Caudate nucleus (tissue), 63 donors: ENCODE measurements at places on chromosomes 16 and 17.
A peak's percentile ranks its signal among the peaks of the same experiment; 100 is the strongest.

DNA sequence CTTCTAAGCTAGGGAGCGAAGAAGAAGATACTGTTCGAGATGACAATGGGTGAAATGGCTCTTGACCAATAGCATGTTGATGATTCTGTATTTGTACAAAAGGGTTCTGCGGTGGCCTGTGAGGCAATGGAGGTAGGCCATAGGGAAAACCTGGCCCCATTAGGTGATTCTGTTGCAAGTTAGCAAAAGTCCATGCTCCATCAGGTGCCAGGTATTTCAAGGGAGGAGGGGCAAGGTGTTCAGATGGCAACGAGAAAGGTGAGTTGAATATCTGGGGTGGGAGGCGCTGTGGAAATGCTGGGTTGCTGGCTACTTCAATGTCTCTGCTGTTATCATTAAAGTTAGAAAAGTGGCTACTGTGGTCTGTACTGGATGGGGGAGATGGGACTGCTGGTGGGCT is 62.8 kb downstream of the CACNG1 start:
- DNase-seq: no peak

DNA sequence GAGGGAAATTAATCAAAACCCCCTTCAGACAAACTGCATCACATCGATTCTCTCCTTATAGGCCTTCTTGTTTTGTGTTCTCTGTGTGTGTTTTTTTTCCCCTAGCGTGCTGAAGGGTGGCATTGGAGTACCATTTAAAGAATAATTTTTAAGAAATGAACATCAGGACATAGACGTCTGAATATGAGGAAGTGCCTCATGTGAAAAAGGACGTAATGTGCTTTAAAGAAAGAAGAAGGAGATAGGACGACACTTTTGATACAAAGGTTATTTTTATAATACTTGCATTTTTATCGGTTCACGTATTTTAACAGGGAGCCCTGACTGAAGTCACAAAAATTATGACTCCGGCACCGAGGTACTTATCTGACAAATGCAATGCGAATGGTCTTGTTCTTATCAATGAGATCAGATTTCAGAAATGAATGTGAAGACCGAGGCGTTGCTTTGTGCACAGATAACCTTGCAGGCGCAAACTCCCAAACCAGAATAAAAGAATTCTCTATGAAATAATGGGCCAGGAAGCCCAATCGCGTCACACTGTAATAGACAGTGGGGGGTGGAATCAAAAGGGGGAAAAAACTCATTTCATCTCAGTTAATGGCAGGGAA is 606.3 kb downstream of the MAF start:
- DNase-seq: no peak

DNA sequence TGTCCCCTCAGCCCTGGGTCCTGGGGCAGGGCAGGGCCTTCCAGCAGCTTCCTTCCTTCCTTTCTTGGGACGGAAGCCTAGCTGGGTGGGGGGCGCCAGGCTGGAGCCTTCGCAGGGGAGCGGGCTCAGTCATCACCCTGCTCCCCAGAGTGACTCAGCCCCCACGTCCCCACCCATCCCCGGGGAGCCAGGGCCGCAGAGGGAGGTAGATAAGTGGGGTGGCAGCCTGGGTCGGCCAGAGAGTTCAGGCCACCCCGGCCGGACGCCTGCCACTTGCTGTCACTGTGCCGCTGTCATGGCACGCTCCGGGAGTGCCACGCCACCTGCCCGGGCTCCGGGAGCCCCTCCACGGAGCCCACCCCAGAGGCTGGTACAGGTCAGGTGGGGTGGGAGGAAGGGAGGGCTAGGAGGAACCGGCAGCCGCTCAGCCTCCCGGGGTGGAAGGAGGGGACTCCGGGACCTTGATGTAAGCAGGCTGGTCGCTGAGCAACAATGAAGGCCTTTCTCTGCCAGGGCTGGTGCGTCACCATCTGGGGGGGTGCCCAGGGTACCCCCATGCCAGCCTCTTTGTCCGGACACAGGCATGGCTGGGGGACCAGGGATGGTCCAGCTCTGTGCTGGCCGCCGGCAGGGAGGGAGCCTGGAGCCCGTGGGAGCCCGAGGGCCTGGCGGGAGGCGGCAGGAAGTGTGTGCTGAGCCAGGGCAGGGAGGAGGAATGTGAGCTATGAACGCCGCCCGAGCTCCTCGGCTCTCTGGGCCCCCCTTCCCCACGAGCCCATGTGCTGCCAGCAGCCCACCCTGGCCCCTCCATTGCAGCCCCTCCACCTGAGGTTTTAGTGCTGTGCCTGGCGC is 6.6 kb downstream of the NHERF2 start:
- DNase-seq: peak; percentile 85

GRCh38 chr17:33506889-33507650 is 214.0 kb upstream of the ASIC2 start:
- no peak for DNase-seq

DNA sequence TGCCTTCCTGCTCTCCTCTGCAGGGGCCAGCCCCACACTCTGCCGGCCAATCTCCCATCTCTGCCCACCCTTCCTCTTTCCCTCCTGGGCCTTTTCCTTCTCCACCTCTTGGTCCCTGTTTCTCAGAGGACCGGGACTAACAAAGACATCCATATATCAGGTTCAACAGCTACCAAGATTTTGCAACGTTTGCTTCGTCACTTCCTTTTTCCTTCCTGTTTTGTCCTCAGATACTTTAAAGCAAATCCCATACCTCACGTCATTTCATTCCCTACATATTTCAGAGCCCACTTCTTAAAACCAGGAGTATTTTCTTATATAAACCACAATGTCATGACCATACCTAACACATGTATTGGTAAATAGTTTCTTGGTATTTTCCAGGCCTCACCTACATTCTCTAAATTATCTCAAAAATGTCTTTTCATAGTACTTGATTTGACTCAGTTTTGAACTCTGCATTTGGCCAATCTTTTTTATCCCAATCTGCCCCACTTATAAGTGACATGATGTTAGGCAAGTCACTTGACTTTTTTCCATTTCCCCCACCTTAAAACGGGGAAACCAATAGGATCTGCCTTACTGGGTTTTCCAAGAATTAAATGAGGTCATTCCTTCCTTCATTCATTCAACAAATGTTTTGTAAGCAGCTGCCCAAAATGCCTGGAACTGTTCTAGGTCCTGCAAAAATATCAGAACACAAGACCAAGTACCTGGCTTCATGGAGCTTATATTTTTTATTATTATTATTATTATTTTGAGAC is 7.2 kb upstream of the USP10 start:
- DNase-seq: no peak

- DNase-seq: no peak
These were observed 122.6 kb upstream of the FOXF1 start for GRCh38 chr16:86387468-86388440.

DNA sequence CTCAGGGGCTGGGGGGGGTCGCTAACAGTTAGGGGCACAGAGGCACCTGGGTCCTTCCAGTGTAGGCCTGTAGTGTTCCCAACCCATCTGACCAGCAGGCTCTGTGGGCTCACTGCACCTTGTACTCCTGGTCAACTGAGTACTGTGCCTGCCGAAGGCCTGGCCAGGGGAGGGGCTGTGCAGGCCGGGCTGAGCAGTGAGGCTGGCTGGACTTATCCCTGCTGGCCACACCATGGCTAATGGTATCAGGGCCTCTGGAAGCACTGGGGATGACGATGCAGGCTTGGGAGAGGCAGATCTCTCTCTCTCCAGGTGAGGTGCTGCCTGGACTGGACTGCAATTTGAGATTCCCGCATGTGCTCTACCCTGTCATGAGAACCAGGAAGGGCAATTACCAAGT is 58.9 kb upstream of the SDK2 start:
- DNase-seq: no peak

- no peak for DNase-seq
These were observed 66.8 kb downstream of the CMIP start for GRCh38 chr16:81511371-81511770.

- no peak for DNase-seq
These were observed 583 bp upstream of the COX6A2 start for GRCh38 chr16:31428638-31429247.

DNA sequence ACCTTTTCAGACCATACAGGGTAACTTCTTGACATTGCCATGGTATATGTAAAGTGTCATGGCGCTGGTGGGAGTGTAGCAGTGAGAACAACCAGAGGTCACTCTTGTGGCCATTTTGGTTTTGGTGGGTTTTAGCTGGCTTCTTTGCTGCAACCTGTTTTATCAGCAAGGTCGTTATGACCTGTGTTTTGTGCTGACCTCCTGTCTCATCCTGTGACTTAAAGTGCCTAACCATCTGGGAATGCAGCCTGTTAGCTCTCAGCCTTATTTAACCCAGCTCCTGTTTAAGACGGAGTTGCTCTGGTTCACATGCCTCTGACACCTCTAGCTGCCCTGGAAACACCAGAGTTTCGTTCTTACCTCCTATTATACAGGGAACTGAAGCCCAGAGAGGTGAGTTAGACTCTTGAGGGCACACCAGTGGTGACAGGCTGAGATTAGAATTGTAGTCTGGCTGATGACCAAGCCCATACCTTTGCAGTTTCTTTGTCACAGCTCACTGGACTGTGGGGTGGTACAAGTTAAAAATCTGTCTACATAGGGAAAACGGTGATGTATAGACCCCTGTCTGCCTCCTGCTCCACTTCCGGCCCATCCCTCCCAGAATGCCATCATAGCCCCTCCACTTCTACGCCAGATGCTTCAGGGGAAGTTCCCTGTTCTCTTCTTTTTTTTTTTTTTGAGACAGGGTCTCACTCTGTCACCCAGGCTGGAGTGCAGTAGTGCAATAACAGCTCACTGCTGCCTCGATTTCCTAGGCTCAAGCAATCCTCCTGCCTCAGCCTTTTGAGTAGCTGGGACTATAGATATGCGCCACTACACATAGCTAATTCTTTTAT is 21.0 kb downstream of the KSR1 start:
- no peak for DNase-seq

GRCh38 chr16:20938426-20938825 is 37.9 kb downstream of the LYRM1 start:
- DNase-seq: no peak

DNA sequence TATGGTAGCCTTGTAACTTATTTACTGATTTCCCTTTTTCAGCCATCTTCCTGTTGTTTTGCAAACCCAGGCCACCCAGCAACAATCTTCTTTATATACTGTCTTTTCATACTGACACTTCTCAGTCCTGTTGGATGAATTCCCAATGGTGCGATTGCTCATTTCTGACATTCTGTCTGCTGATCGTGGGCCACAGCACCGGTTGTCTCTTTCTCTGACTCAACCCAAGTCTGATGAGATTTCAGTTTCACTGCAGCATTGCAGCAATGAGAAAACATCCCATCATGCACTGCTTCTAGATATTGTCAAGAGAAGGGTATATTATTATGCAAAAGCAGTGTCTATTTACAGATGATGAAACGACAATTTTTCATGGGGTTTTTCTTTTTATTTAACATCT is 349.2 kb upstream of the HSBP1 start:
- no peak for DNase-seq

GRCh38 chr17:75785016-75785890 is 647 bp downstream of the UNK start:
- DNase-seq: peak; percentile 83

DNA sequence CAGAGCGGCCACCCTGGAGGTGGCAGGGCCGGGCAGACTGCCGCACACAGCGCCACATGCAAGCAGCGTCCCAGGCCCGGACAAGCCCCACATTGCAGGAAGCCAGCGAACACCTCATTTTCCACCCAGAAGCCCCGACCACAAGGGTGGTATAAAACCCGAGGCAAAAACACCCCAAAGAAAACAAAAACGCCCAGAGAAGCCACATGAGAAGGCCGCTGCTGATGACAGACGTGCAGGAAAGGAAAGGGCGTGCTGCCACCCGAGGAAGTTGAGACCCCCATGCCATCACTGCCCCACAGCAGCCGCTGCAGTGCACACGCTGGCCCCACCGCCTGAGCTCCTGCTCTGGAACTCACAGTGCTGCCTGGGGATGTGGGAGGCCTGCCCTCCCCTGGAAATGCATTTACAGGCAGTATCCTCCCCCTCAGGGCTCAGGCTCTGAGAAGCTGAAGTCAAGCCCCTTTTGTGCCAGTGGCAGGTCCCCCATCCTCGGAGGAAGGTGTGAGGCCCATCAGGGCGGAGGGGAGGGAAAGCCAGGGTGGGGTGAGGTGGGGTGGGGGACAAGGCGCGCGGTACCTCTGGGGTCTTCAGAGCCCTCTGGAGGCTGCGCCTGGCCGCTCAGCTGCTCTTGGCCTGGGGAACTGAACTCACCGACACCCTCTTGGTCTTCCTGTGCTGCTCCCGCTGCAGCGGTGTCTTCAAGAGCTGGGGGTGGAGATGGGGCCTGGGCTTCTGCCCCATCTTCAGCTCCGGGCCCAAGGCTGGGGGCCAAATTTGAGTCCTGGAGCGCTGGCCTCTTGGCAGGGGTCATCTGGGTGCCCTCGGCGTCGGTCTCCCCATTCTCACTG is 62.0 kb downstream of the IL21R start:
- DNase-seq: no peak

GRCh38 chr16:27214084-27214961 is 11.0 kb downstream of the KDM8 start:
- no peak for DNase-seq

DNA sequence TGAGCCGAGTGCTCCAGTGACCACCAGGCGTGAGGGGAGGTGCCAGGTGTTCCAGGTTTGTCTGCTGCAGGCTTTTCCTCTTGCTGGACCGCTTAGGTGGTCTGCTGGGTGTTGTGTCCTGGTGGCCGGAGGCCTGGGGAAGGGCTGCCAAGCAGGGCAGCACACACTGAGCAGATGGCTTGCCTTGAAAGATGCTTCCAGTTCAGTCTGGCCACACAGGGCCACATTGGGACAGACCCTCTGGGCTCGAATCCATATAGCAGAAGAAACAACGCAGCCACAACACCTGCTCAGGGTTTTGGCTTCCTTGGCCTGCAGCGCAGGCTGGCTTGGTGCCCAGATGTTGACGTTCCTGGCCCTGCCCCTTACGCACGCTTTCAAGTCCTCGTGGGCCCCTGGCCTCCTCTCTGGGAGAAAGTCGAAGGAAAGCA is 24.8 kb downstream of the GINS2 start:
- DNase-seq: peak; percentile 65

GRCh38 chr16:49883076-49884014 is 27.4 kb upstream of the ZNF423 start:
- no peak for DNase-seq

- DNase-seq: no peak
These were observed 205.4 kb downstream of the CCDC182 start for GRCh38 chr17:57539529-57540301.

GRCh38 chr17:59802160-59802559 is 90.6 kb downstream of the TUBD1 start:
- DNase-seq: no peak

DNA sequence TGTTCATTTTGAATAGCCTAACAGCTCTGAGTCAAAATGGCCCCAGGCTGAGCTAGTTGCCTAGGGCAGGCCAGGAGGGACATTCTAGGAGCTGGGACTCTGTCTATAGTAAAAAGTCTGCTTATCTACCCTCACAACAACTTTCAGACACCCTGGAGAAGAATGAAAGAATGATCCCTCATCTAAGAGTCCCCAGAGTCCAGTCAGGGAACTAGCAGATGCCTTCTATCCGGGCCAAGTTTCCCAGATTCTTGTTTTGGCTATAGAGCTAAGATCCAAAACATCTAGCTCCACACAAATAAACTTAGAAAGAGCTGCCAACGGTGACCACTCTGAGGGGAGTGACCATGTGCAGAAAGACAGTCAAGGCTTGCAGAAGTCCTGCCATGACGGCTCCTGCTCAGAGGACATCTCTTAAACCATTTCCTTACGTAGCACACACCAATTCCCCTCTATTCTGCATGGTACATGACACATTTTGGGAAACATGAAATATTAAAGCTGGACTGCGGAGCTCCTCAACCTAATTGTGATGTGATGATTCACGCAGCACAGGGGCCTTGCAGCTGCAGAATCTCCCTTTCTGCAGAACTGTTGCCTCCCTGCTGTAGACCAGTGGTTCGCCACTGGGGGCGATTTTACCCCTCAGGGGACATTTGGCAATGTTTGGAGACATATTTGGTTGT is 24.2 kb downstream of the FAM20A start:
- DNase-seq: no peak
